ENCODE measurements at places on chromosomes 11 and 22.

- no peak for DNase-seq
These were observed 42.3 kb downstream of the DUSP8 start for GRCh38 chr11:1529774-1530173.

GRCh38 chr11:11076276-11076675, 218.4 kb upstream of the ZBED5 start:
- DNase-seq: no peak

GRCh38 chr11:109772892-109773291, 320.3 kb upstream of the ZC3H12C start:
- DNase-seq: no peak

GRCh38 chr22:42913874-42914510, 56.9 kb upstream of the ARFGAP3 start:
- DNase-seq: no peak

DNA sequence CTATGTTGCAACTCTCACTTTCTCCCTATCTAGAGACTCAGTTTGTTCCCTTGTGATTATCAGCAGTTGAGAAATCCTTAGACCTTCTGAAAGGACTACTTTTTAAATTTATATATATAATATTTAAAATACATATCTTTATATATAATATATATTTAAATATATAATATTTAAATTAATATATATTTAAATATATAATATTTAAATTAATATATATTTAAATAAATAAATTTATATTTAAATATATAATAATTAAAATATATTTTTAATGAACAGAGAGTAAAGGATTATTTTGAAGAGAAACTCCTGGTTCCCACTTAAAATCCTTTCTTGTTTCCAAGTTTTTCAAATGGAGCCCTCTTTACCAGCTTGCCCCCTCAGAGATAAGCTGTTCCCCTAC, 83.7 kb upstream of the TRIM77 start:
- no peak for DNase-seq

DNA sequence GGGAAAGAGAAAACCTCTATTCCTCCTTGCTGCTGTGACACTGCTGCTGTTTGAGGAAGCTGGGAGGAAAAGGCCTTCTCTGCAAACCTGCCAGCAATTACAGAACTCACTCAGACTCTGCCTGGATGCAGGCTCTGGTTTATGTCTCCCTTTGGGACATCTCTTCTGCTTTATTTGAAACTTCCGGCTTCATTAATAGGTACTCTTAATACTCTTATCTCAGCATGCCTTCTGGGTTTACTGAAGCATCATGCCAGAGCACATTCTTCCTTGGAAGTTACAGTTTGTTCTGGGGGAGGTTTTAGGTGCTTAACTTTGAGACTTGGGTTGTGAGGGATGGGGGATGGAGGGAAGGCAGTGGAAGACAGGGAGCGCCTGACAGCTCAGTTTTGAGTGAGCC, 79.9 kb downstream of the NAV2 start:
- DNase-seq: no peak

DNA sequence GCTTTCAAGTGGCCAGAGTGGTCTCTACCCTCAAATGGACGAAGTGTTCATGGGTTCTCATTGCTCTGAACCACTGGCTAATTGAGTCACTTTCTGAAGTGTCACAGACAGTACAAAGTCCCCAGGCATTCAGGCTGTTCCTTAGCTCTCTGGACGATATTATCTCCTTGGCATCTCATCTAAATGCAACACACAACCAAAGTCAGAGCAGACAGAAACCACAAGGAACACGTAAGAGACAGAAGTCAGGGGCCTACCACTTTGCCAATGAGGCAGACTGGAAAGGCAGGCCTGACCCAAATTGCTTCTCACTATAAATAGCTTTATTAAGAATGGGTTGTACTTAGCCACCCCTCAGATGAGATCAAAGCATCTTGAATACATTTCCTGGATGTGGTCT, 29.0 kb upstream of the LDLRAD3 start:
- no peak for DNase-seq

DNA sequence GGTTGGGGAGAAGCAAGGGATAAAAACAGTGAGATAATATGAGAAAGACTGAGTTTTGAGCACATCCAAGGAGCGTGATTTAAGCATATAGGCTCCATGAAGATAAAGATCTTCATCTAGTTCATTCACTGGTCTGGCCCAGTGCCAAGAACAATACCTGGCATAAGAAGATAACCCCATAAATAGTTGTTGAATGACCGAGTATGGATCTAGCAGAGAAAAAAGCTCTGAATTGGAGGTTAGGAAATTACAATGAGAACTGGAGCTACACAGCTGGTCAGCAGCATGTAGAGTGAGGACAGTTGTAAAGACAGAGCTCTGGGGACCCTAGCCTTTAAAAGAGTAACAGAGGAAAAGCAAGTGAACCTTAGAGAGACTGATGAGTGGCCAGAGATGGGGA, 33.0 kb upstream of the PAK1 start:
- no peak for DNase-seq

DNA sequence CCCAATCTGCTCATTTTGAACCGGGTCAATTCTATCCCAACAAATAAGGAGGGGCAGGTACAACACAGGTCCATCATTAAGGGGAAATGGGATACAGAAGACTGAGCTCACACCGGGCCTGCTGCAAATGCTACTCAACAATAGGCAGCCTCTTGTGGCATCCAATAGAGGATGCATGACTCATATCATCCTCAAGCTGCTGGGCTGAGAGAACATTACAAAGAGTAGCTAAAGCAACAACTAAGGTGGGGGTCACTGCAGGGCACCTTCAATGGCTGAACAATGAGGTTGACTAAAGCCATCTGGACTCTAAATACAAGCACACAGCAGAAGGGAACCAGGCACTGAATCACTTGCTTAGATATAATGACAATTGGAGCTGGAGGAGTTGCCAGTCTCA, 130.1 kb upstream of the SYN3 start:
- no peak for DNase-seq

- DNase-seq: no peak
These were observed 44.6 kb upstream of the WNT7B start for GRCh38 chr22:46021577-46021976.

DNA sequence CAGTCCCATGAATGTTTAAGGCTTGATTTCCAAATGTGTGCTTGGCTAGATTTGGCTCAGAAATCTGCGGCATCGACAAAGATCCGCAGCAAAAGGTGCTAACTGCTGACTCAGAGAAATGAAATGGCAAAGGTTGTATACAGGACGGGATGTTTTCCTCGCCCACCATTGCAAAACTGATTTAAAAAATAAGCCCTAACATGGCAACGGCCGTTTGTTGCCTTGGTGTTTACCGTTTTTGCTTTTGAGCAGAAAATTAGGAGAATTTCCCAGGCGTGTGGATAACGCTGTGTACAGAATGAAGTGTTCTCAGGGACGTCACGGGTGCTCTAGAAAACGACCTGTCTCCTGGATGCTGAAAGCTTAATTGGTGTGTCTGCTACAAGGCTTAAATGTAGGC, 70.2 kb downstream of the ARHGAP8 start:
- DNase-seq: no peak

- DNase-seq: no peak
These were observed 11.3 kb upstream of the SLC37A4 start for GRCh38 chr11:119041821-119042514.

GRCh38 chr11:44309478-44310205, at the start of gene ALX4:
Gene ALX4, minus strand, starts transcription at chr11:44310139. Its CDS starts 77 bp downstream, at chr11:44310062.
- no peak for DNase-seq

- DNase-seq: no peak
These were observed 13.9 kb downstream of the MUC15 start for GRCh38 chr11:26558190-26558589.

GRCh38 chr11:47189100-47189834, 3.0 kb upstream of the PACSIN3 start:
- no peak for DNase-seq

GRCh38 chr11:100719809-100720221, 32.7 kb downstream of the ARHGAP42 start:
- no peak for DNase-seq

- DNase-seq: no peak
These were observed 133.6 kb downstream of the CASP12 start for GRCh38 chr11:104764710-104765045.
